CD4-positive, alpha-beta T cell treated with Interleukin-6 at 100 ng/mL for 8 hours (primary cell): ENCODE measurements at places on chromosomes 5 and 9.

GRCh38 chr5:160643616-160644240 lies 208.3 kb downstream of the ATP10B start:
- no peak for DNase-seq

DNA sequence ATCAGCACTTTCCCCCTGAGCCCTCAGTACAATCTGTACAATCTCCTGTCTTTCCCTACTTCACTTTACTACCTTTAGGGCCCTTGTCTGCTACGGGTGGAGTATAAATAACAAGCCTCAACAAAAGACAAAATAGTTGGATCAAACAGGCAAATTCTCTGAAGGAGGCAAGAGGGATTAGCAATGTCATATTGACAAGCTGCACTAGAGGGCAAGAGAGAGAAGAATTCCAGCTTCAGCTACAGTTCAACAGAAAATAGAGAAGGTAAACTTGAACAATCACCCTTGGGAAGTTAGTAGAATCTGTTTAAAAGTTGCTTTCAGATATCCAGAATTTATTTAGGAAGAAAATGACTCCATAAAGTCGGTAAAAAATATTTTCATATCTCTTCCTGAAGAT lies 68.4 kb upstream of the IZUMO3 start:
- DNase-seq: no peak

DNA sequence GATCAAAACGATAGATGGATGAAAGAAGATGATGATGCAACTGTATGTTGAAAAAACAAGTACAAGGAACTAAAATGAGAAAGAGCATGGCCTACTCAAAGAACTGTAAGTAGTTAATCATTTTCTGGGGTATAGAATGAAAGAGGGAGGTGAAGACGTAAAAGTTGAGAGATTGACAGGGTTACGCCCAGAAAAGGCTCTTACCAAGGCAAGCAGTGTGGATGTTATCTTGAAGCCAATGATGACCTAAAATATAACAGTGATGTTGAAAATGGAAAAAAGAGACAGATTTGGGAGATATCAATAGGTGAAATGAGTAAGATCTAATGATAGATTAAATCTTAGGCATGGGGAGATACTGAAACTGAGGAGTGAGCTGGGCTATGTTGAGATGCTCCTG lies 80.4 kb upstream of the GNAQ start:
- DNase-seq: no peak

GRCh38 chr5:80055491-80056170 lies 20.5 kb downstream of the THBS4 start:
- DNase-seq: no peak

- DNase-seq: no peak
Measured at GRCh38 chr5:36593867-36594266, 12.5 kb upstream of the SLC1A3 start.

DNA sequence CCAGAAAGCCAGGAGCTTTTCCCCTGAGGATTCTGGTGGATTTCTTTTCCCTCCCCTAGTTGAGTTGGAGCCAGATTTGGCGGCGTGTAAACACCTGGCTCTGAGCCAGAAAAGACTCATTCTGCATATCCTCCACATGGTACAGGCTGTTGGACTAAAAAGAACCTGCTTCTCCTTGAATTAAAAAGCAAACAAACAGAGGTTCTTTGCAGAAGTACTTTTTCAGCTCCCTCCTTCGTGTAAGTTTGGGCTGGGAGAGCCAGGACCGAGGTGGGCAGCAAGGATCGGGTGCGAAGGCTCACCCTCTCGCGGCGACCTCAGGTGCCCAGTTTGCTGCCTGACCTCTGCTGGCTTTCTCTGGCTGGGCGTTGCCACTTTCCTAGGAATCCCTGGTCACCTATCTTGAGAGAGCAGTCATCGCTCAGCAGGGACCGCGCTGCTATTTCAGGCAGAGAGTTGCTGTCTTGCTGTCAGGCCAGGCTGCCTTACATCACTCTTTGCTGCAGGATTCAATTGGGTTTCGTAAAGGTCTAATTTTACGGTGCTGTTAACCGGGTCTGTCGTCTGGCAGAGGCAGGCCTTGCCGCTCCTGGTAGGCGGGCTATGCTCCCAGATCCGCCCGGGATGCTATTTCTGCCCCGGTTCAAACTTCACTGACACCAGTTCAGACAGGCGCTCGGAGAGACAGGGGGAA lies 3.2 kb downstream of the PAPPA start:
- no peak for DNase-seq

- no peak for DNase-seq
Measured at GRCh38 chr5:146599261-146599660, 83.3 kb upstream of the GPR151 start.

DNA sequence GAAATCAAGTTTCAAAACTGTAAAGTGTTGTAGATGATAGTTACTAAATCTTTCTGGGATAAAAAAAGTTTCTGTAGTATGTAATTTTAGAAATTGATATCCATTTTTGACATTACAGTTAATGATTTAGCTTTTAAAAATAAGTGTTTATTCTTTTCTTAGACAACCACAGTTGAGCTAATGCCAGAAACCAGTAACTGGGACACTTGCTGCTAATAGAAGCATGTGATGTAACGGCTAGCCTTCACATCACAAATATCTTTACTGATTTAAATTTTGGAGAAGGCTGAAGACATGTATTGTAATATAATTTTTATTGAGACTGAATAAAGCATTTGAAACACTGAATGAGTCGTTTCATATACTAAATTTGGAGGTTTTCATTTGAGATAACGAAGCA lies 18.8 kb downstream of the CSNK1G3 start:
- DNase-seq: no peak

DNA sequence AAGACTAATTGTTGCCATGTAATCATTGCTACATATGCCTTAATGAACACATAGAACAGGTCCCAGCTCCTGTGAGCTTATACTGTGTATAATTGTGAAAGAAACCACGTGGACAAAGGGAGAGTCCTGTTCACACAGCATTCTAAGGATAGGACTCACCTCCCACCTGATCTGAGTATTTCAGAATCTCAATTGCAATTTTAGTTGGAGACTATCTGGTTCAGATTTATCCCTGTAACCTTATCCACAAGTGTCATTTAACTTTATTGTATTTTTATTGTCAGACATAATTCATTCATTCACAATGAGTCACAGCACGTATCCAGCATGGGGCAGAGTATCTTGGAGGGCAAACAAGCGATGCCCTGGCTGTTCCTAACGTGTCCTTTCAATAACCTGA lies 448.3 kb downstream of the NTRK2 start:
- no peak for DNase-seq

- no peak for DNase-seq
Measured at GRCh38 chr5:136998854-136999357, 500.2 kb downstream of the SPOCK1 start.

- DNase-seq: no peak
Measured at GRCh38 chr5:61307611-61308010, 24.4 kb upstream of the ZSWIM6 start.

DNA sequence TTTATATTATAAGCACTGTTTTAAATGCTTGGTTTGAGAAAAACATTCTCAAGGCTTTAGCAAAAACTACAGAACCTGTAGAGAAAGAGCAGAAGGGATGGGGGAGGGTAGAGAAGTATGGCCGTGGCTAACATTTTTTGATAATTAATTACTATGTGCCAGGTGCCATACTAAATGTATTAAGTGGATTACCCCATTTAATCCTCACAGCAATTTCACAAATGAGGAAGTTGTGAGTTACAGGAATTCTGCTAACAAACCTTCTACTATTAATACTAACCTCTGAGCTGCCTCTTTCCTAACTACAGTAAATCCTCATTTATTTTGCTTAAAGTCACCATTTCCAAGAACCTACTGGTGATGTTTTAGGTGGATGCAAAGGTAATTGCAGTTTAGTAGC lies 157.9 kb downstream of the RNF180 start:
- DNase-seq: no peak

DNA sequence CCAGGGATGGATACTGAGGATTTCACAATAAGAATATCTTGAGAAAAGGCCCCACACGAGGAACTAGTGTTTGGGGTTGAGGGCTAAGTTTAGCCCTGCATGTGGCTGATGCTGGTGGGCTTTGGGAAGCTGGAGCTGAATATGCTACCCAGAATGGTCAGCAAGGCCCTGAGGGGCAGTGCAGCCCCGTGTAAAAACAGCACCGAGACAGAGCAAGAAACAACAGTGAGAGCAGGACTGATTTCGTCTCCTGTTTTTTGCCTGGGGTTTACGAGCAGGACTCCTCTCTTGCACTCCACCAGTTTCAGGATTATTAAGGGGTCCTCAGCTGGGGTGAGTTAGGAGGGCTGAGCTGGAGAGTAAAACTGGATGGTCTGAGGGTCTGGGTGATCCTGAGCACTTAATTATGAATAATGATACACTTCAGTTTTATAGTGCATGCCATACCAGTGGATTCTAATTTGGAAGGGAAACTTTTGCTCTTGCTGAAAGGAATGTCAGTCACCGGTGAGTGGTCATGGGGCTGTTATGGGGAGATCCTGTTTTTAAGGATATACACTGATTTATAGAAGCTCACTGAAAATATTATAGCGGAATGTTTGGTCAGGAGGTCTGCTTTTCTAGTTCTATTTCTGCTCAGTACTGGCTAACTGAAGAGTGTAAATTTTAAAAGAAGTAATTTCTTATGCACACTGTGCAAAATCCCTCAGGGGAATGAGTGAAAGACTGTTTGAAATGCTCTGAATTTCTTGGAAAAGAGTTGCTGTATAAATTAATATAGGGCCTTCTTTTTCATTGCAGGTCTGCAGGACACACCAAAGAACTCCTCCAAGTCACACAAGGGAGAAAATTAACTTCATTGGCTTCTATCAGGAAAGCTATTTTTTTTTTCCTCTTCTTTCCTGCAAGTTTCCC lies 42.7 kb upstream of the NFIB start:
- no peak for DNase-seq

DNA sequence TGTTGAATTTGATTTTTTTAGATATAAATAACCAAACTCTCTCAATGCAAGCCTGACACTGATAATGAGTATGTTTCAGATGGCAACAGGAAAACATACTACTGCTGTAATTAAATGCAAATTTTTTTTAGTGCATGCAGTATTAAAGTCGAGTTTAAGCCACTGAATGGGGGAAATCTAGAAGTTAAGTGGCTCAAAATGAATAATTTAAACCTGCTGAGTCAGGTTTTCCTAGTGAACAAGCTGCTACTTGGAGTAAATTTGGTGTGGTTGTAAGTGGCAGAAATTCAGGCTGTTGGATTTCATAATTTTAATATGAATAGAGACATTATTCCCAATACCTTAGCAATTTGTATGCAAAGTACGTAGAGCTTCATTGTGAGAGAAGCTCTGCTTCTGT lies 121.8 kb downstream of the SLF1 start:
- DNase-seq: no peak

DNA sequence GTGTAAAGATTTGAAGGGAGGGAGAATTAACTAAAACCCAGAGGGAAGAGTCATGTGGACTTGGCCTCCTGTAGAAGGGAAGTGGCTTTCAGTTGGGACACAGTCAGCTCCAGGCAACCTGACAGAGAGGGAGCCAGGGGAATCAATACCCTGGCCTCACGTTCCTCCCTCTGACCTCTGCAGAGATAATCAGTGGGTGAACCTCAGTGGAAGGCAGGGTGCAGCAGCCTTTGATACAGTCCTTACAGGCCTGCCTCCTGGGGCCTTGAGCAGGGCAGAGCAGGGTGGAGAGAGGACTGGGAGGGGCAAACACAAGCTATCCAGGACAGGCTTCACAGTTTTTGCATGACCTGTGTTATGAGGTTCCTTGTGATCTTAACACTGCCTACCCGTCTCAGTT lies 61.9 kb upstream of the GPBP1 start:
- no peak for DNase-seq
